ENCODE measurements at places on chromosomes 6 and 20.

- DNase-seq, result no peak
Observed at GRCh38 chr6:139820210-139820609, 445.8 kb upstream of the CITED2 start.

GRCh38 chr6:37103169-37104039, 66.5 kb upstream of the PIM1 start:
- peak; percentile 93 for DNase-seq

GRCh38 chr6:157235600-157236039, 87.7 kb downstream of the TMEM242 start:
- DNase-seq, result no peak

DNA sequence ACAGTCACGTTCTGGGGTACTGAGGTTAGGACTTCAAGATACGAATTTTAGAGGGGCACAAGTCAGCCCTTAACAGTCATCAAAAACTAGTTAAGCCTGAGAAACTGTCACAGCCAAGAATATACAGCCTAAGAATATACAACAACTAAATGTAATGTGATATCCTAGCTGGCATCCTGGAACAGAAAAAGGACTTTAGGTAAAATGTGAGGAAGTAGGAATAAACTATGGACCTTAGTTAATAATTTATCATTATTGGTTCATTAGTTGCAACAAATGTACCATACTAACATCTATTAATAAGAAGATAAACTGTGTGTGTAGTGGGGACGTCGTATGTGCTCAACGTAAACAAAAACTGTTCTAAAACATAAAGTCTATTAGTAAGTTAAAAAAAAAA, 1.1 kb downstream of the PNISR start:
- DNase-seq, result no peak

- peak; percentile 46 for DNase-seq
Observed at GRCh38 chr6:154962753-154963152, 32.4 kb upstream of the TIAM2 start.

- no peak for DNase-seq
Observed at GRCh38 chr6:3523966-3524365, 67.1 kb upstream of the SLC22A23 start.

GRCh38 chr20:49186535-49187329, 1.4 kb downstream of the STAU1 start:
- DNase-seq, result peak; percentile 66

GRCh38 chr6:11616200-11616611, 78.7 kb downstream of the TMEM170B start:
- no peak for DNase-seq

DNA sequence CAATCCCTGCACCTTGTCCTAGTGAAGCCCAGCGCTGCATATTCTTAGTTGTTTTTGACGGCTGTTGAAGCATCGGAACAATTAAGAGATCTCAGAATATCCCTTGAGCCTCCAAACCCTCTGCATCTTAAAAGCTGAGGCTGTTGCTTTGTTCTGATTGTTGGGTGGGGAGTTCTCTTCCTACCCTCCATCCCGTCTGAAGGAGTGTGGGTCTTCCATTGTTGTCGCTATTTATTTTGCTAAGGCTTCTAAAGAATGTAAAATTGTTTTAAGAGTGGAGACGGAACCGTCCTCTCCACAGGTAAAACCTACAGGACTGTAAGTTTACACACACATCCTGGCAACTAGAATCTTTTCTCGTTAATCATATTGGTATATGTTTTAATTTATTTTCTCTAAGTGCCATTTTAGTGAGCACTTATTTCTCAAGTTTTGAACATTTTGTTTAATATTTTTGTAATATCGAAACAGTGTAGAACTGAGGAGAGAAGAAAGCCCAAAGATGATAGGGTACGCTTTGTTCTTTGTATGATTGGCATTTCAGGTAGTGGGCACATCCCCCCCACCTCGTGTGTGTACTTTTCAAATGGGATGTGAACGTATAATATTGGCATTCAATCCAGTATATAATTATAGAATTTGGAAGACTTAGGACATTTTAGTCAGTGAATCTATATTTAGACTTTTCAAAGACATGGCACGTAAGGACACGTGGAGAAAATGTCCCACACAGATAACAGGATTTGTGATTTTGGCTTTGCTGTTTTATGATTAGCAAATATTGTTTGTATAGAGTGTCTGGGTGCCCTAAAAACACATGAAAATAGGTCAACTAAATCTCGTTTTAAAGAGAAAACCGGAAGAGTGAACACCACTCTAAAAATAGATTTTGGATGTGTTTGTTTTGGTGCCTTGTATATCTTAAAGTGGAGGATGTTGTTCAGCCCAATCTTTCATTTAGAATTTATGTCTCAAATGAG, 1.3 kb downstream of the RNF146 start:
- DNase-seq, result no peak
